ENCODE measurements at places on chromosomes 4 and X.

DNA sequence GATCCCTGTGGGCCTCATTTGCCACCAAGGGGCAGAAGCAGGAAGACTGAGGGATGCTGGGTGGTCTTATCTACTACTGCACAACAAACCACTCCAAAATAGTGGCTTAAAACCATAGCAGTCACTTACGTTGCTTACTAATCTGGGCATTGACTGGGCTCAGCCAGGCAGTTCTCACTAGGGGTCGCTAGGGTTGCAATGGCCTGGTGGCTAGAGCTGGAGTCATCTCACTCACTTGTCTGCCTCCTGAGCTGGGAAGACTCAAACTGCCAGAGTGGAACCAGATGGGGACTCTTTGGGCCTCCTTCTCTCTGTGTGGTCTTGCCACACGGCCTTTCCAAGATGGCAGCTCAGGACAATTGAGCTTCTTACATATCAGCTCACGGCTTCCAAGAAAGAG, 216.3 kb upstream of the BCOR start:
- DNase-seq, result no peak

- DNase-seq, result no peak
Observed at GRCh38 chrX:17039826-17040225, 93.4 kb downstream of the REPS2 start.

DNA sequence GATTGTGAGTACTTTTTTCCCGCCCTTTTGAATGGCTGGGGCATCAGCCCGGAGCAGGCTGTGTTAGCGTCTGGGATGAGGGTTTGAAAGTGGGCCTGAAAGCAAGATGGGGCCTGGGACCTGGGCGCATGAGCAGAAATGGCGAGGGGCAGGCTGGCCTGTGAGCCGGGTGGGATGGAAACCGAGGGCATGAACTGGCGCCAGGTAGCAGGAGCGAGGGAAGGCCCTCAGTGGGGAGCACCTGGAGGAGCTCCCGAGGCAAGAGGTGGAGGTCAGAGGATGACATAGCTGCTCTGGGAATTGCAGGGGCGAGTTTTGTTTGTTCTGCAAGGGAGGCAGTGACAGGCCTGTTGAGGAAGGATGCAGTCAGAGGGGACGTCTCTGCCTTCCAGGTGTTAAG, 68.6 kb downstream of the RGS12 start:
- no peak for DNase-seq

DNA sequence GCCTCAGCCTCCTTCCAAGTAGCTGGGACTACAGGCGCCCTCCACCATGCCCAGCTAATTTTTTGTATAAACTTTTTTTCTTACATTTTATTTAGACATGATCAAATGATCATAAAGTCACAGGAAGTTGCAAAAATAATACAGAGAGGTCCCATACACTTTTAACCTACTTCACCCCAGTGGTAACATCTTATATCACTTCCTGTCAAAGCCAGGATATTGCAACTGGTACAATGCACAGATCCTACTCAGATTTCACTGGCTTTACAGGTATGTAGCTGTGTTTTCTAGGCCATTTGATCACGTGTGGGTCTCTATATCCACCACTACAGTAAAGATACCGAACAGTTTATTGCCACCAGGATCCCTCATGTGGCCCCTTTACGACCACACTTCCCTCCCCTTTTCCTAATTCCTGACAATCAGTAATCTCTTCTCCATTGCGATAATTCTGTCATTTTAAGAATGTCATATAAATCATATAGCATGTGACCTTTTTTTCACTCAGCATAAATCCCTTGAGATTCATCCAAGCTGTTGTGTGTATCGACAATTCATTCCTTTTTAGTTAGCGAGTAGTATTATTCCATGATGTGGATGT, 18.0 kb downstream of the RPS6KA3 start:
- no peak for DNase-seq

GRCh38 chr4:3213106-3213425, 35.9 kb upstream of the MSANTD1 start:
- no peak for DNase-seq

GRCh38 chr4:41334182-41334581, 77.5 kb downstream of the UCHL1 start:
- DNase-seq, result no peak

GRCh38 chr4:141255016-141255415, 34.3 kb downstream of the ZNF330 start:
- no peak for DNase-seq

DNA sequence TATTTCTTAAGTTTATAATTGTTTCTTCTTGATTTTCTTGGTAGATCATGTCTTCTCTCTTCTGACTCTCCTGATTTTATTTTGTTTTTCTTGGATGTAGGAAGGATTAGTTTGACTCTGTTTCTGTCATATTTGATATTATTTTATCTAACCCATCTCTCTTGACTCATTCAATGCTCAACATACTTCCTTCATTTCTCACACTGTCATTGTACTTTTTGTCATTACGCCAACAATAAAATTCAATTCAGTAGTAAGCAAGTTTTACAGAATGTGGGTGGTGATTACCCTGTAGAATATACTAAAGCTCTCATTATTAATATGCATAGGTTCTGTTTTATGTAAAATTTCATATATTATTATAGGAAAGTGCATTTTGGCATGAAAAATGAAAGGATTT, 1303.0 kb upstream of the AGA start:
- no peak for DNase-seq

DNA sequence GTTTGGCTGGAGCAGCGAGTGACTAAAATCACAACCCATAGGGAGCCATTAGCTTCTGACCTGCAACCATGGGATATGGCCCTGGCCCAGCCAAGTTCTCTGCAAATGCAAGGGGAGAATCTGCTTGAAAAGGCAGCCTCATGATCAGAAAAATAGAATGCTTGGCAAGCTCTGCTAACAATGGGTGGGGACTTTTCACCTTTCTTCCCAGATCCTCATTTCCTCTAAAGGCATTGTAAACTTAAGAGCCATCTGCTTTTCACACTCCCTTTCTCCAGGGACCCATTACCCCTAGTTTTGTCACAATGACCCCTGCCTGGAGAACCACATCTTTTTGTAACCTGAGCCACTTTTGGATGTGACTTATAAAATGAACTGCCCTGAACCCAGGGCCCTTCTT, 104.3 kb downstream of the PARM1 start:
- DNase-seq, result no peak

DNA sequence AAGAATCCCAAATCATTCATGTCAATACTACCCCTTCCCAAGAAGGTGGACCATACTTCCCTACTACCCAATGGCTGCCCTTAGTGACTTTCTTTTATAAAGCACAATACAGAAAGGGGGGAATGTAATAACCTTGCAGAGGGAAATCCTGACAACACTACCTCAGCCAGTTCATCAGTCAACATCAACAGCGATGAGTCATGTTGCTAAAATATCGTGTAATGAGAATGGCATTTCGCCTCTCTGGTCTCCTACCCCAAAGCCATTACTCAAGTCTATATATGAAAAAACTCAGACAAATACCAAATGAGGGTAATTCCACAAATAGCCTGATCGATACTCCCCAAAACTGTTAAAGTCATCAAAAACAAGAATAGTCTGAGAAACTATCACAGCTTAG, 3.3 kb upstream of the MAGEA8 start:
- DNase-seq, result no peak

GRCh38 chrX:113274345-113274744, 433.7 kb upstream of the AMOT start:
- DNase-seq, result no peak

GRCh38 chr4:152269448-152270191, 266.3 kb downstream of the FBXW7 start:
- DNase-seq, result no peak

Measured in lung microvascular endothelial cell (primary cell).